ENCODE measurements at places on chromosomes 4 and X. TPM values are rescaled to one million over a fixed set of nuclear protein-coding genes. Genes with fewer than 3 reads are reported as not detected.

SPANXA2 gene
- total RNA-seq = 223 TPM

KIAA1210 gene
- 0.04 TPM for total RNA-seq

MTMR8 gene
- 1.6 TPM for total RNA-seq

GRCh38 chrX:66625525-66625924 lies 13.4 kb downstream of the EDA2R start:
- no peak for DNase-seq

GRCh38 chr4:16139066-16139945 lies 55.5 kb upstream of the PROM1 start:
- DNase-seq = no peak

DNA sequence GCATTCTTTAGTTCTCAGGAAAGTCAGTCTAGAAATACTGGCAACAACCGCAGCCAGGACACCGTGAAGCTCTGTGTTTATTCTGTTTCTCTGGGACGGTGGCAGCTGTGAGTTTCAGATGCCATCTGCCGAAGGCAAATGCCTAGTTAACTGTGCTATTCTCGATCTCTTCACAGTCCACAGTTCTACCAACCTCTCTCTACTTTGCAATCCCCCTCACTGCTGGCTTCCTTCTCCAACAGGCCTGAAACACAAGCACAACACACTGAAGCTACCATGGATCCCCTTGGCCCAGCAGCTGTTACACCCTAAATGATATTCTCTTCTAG lies 118.8 kb downstream of the ZNF827 start:
- no peak for DNase-seq

DNA sequence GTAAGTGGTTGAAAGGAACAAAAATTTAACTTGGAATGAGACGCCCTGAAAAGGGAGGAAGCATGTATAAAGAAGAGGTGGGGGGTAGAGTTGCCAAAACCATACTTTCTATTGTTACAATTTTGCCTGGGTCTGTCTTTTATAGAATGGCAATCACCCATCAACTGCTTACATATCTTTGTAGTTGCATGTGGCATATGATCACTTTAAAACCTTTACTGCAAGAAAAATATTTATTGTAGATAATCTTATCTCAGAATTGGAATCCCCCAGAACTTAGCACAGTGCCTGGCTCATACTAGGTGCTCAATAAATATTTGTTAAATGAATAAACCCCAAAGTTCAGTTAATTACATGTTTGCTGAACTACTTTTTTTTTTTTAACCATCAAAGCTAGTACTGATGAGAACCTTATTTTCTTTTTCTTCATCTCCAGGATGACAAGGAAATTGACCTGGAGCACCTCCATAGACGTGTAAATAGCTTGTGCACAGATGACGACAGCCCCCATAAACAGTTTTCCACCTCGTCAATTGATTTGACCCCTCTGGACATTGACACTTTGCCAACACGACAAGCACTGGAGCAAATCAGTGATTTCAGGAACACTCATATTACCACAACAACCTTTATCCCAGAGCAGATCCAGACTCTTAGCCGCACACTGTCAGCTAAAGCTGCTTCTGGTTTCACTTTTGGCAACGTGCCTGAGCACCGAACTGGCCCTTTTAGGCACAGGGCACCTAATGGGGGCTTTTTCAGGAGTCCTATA lies 56.7 kb upstream of the ATOH1 start:
- DNase-seq = peak; percentile 47
